Heart left ventricle (tissue), 16 donors: ENCODE measurements at places on chromosomes 12 and 14.
A peak's percentile ranks its signal among the peaks of the same experiment; 100 is the strongest.

DNA sequence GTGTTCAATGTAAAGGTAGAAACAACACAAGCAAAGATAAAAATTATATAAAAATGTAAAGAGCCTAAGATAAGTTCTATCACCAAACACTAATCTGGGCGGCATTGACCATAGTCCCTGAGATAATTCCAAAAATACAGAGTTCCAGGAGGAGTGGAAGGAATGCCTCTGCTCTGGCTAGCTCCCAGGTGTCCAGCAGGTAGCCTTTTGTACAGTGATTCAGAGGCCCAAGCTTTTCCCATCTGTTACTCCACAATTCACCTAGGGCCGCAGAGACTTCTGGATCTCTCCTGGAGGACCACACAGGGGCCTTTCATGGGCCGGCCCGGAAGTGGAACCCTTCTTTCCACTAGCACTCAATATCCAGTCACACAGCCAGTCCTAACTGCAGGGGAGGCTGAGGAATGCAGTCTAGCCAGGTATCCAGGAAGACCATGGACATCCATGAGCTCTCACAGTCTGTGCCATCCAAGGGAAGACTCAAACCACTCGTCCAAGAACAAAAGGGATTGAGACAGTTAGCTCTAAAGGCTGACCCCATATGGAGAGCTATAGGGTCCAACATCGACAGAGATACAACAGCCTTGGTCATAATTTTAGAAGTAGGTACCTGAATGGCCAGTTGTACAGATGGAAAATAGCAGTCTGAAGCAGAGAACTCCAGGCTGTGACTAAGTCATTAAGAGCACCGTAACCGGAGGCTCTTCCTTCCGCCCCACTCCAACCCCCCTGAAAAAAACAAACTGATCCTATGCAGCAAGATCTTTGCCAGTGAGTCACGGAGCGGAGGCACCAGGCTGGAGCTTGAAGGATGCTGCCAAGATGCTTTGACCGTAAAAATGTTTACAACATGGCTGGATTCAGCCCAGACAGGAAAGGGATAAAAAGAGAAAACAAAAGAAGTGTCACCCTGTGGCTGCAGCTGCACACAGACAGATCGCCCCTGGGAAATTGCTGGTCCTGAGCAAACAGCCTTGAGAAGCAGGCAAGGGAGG is 204.8 kb downstream of the NUAK1 start:
- H3K27me3 ChIP-seq = no peaks in the 10 kb centered on the region
- no peak for DNase-seq
- H3K4me1 ChIP-seq = no peaks in the 10 kb centered on the region
- no peaks in the 10 kb centered on the region for H3K36me3 ChIP-seq

GRCh38 chr12:12507121-12507520 is 55.5 kb downstream of the DUSP16 start:
- no peak overlapping the region for H3K4me3 ChIP-seq
- no peak for DNase-seq
- no peaks in the 10 kb centered on the region for H3K36me3 ChIP-seq
- H3K4me1 ChIP-seq = peaks cover 66% of the 10 kb centered on the region

DNA sequence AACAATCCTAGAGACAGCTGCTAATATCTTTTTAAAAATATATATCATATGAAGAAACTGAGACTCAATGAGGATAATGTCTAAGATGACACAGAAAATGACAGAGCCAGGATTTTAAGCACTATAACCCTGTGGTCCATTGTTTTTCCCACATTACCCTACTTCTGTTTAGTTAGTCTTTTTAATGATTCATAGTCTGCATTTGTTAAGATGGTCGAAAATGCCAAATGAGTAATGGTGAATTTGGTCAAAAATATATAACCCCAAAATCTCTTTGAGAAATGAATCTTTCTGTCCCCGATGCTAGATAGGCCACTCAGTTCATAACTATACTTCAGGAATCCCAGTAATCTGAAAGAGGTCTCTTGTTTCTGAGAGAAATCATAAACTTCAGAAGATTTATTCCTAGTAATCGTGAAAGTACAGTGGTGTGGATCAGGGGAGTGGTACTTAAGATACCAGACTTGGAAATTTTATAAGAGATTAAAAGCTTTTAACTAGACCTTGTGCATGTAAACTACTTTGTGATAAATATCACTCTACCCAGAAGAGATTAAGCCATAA is 10.8 kb downstream of the RTRAF start:
- no peak overlapping the region for H3K27ac ChIP-seq
- H3K4me1 ChIP-seq = peaks cover 32% of the 10 kb centered on the region
- no peak for DNase-seq
- no peaks in the 10 kb centered on the region for H3K27me3 ChIP-seq
- peaks cover 87% of the 10 kb centered on the region for H3K36me3 ChIP-seq
- H3K4me3 ChIP-seq = no peak overlapping the region

- DNase-seq = no peak
- H3K27me3 ChIP-seq = no peaks in the 10 kb centered on the region
- H3K4me1 ChIP-seq = peaks cover 62% of the 10 kb centered on the region
- peak overlapping the region; percentile 97 for H3K4me3 ChIP-seq
- H3K36me3 ChIP-seq = no peaks in the 10 kb centered on the region
Observed at GRCh38 chr14:70908935-70909641, 1.8 kb downstream of the PCNX1 start.

DNA sequence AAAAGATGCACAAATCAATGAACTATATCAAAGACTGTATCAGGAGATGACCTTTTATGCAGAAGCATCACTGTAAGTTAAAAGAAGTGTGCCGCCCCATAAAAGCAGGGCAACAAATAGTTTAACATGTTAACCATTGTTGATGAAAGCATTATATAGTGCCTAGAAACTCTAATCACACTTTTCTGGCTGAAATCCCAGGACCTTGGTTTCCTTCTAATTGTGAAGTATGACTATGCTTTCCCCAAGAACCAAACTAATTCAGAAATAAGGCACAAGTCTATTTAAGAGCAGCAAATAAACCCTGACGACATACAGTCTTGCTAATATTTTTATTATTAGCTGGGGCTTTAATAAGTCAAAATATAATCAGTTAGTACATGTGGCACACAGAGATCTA is 21.7 kb downstream of the RACGAP1 start:
- H3K27me3 ChIP-seq = no peaks in the 10 kb centered on the region
- no peak overlapping the region for H3K4me3 ChIP-seq
- H3K27ac ChIP-seq = no peak overlapping the region
- H3K4me1 ChIP-seq = no peaks in the 10 kb centered on the region
- H3K36me3 ChIP-seq = peaks cover 7% of the 10 kb centered on the region

GRCh38 chr12:29682088-29682487 is 101.7 kb downstream of the TMTC1 start:
- no peak for DNase-seq
- no peaks in the 10 kb centered on the region for H3K36me3 ChIP-seq
- H3K27me3 ChIP-seq = no peaks in the 10 kb centered on the region

DNA sequence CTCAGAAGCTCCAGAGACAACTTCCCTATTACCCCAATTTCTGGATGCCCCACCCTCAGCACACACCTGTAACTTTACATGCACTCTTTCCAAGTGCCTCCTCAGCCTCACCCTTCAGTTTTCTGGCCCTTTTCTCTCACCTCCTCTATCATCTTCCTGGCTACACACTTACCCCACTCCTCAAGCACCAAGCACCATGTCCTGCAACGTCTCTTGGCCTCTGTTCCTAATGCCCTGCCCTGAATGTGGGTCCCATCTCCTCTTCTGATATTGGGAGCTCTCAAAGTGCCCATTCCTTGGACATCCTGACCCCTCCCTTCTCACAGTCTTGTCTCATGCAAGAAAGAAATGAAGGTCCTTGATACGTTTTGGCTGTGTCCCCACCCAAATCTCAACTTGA is 1.2 kb downstream of the KRT72 start:
- no peak overlapping the region for H3K4me3 ChIP-seq
- no peaks in the 10 kb centered on the region for H3K36me3 ChIP-seq
- H3K27ac ChIP-seq = no peak overlapping the region
- H3K27me3 ChIP-seq = peaks cover 65% of the 10 kb centered on the region

DNA sequence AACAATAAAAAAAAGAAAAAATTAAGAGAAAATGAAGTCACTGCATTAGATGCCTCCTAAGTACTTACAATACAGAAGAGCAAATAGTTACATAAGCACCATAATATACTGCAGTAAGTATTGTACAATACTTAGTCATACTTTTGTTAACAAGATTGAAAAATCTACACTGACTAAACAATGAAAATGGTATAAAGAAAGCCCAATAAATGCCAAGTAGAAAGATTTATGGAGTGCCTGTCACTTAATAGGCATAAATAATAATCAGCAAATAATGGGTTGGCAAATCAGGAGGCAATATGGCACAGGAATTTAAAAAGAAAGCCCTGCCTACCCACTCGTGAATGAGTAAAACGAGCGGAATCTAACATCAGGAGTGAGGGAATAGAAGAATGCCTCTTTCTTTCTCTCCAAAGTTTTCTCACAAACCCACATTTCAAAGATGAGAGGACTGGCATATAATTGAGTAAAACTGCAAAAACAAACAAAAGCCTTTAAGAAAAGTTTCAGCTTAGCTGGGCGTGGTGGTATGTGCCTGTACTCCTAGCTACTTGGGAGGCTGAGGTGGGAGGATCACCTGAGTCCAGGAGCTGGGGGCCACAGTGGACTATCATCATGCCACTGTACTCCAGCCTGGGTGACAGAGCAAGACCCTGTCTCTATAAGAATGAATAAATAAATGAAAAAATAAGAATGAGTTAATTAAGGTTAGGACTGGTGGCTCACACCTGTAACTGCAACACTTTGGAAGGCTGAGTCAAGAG is 36.1 kb downstream of the CRY1 start:
- DNase-seq = no peak
- H3K36me3 ChIP-seq = no peaks in the 10 kb centered on the region

DNA sequence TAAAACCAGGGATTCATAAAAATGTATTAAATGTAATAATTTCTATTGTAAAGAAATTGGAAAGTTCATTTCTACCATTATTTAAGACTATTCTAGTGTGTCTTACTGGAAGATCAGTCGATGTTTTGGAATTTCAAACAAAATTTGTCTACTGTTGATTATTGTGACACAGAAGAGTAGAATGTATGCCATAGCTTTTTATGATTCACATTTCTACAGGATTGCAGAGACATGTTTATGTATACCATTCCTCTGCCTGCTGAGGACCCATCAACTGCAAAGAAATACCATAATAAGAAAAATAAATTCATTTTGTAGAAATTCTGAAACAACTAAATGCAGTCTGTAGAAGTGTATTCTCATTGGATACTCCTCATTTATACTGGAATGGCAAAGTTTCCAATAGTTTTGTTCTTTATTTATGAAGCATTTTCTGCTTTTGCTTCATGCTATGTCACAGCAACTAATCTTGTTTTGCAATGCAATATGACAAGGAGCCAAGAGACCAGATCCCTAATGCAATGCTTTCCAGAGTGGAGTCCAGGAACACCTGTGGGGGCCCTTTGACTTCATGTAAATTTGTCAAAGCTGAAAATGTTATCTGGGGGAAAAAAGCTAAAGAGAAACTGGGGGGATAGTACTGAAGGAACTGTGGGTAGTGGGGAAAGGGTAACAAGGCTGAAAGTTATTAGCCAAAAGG is 172.9 kb upstream of the LRIG3 start:
- H3K4me1 ChIP-seq = no peaks in the 10 kb centered on the region
- no peaks in the 10 kb centered on the region for H3K27me3 ChIP-seq
- H3K36me3 ChIP-seq = no peaks in the 10 kb centered on the region
- no peak overlapping the region for H3K4me3 ChIP-seq
- no peak overlapping the region for H3K27ac ChIP-seq

DNA sequence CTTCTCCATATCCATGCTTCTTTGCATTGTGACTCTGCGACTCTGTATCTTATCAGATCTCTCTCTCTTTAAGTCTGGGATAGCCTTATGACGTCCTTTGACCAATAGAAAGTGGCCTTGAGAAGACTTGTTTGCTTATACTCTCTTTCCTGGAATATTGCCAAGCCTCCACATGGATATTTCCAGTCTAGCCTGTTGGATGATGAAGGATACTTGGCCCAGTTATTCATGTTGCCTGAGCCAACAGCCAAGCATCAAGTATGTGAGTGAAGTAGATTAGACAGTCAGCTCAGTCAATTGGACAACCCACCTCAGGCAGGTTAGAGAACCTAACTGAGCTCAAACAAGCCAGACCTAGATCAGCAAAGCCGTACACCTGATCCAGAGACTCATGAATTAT is 864.2 kb upstream of the MGAT4C start:
- no peaks in the 10 kb centered on the region for H3K36me3 ChIP-seq
- H3K4me1 ChIP-seq = no peaks in the 10 kb centered on the region
- H3K4me3 ChIP-seq = no peak overlapping the region
- H3K27me3 ChIP-seq = no peaks in the 10 kb centered on the region
- H3K27ac ChIP-seq = no peak overlapping the region

GRCh38 chr14:68749487-68750475 is 43.1 kb downstream of the ZFP36L1 start:
- H3K4me3 ChIP-seq = no peak overlapping the region
- peaks cover 3% of the 10 kb centered on the region for H3K4me1 ChIP-seq
- H3K27me3 ChIP-seq = no peaks in the 10 kb centered on the region
- no peak overlapping the region for H3K27ac ChIP-seq
- no peaks in the 10 kb centered on the region for H3K36me3 ChIP-seq

- no peaks in the 10 kb centered on the region for H3K36me3 ChIP-seq
- no peaks in the 10 kb centered on the region for H3K27me3 ChIP-seq
- no peak for DNase-seq
- peaks cover 24% of the 10 kb centered on the region for H3K4me1 ChIP-seq
Observed at GRCh38 chr14:93100570-93100969, 15.2 kb downstream of the ITPK1 start.

GRCh38 chr12:110012137-110012536 is 12.9 kb downstream of the ANKRD13A start:
- H3K27me3 ChIP-seq = no peaks in the 10 kb centered on the region
- H3K27ac ChIP-seq = peak overlapping the region; percentile 71
- no peak for DNase-seq
- H3K4me3 ChIP-seq = no peak overlapping the region
- peaks cover 7% of the 10 kb centered on the region for H3K36me3 ChIP-seq

DNA sequence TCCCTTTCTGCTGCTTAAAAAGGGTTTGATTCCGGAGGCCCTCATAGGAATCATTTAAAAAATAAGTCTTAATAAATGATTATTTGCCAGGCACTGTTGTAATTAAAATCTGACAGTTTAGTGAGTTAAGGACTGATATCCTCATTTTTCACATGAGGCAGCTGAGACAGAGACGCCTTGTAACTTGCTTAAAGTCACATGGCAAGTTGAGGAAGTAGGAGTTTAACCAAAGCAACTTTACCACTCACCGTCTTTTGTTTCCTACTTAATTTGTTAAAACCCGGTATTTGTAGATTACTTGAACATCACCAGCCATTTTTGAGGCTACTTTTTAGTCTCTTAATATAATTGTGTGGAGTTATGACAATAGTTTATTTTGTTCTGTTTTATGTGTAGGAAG is 2.4 kb downstream of the TIGAR start:
- no peaks in the 10 kb centered on the region for H3K36me3 ChIP-seq
- no peaks in the 10 kb centered on the region for H3K27me3 ChIP-seq
- H3K27ac ChIP-seq = no peak overlapping the region
- peaks cover 21% of the 10 kb centered on the region for H3K4me1 ChIP-seq
- no peak for DNase-seq
- H3K4me3 ChIP-seq = no peak overlapping the region

GRCh38 chr12:52788876-52789636 is 6.9 kb downstream of the KRT3 start:
- no peak for DNase-seq
- H3K4me3 ChIP-seq = no peak overlapping the region
- no peaks in the 10 kb centered on the region for H3K36me3 ChIP-seq
- H3K27ac ChIP-seq = no peak overlapping the region
- no peaks in the 10 kb centered on the region for H3K4me1 ChIP-seq
